Cortex of kidney (tissue), 1 donor: ENCODE measurements at places on chromosomes 6 and 20.

GRCh38 chr6:90468080-90468479 lies 118.8 kb downstream of the MAP3K7 start:
- no peak for DNase-seq

DNA sequence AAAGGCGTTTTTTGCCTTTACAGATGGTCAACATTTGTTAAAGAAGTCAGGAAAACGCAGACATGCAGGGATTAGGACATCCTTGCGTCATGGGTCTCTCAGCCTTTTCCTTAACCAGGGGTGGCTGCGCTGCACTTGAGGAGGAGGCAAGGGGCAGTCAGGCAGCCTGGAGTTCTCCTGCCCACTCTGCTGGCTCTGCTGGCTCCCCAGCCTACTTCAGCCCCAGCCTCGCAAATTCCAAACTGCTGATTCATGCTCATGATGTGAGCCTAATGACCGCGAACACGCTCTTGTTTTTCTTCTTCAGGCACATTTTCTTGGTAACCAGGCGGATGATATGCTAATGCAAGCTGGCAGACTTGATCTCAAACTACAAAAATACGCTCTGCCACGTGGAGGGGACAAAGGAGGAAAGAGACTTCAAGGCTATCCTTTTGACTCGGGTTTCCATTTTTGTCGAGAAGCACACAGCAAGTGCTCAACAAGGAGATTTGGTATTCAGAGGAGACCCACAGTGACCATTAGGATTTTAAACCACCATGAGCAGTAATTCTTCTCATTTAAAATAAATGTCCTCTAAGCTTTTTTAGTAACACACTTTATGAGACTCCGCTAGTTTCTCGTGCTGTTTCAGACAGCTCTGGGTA lies 290.3 kb upstream of the STXBP5 start:
- no peak for DNase-seq

DNA sequence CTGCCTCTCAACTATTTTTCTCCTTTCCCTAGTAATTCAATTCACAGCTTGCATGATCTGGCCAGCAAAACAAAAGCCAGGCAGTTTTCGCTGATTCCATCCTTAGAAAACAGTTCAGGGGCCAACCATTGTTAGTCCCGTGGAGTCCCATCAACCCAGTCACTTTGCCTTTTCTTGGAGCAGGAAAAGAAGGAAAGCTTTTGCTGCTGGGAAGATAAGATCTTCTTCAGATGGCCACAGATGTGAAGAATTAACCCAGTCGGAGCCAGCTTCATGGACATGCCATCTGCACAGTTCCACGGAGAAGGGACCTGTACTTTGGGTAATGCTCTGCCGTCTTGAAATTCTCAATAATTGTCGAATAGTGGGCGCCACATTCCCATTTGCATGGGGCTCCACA lies 76.9 kb upstream of the TSHZ2 start:
- no peak for DNase-seq

DNA sequence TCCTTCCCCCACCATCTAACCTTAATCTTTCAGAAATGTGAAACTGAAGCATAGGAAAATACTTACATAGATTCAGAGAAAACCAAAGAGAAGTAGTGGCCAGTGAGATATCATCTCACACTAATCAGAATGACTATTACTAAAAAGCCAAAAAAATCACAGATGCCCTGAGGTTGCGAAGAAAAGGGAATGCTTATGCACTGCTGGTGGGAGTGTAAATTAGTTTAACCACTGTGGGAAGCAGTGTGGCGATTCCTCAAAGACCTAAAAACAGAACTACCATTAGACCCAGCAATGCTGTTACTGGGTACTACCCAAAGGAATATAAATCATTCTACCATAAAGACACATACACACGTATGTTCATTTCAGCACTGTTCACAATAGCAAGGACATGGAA lies 9.2 kb upstream of the PREX1 start:
- no peak for DNase-seq

DNA sequence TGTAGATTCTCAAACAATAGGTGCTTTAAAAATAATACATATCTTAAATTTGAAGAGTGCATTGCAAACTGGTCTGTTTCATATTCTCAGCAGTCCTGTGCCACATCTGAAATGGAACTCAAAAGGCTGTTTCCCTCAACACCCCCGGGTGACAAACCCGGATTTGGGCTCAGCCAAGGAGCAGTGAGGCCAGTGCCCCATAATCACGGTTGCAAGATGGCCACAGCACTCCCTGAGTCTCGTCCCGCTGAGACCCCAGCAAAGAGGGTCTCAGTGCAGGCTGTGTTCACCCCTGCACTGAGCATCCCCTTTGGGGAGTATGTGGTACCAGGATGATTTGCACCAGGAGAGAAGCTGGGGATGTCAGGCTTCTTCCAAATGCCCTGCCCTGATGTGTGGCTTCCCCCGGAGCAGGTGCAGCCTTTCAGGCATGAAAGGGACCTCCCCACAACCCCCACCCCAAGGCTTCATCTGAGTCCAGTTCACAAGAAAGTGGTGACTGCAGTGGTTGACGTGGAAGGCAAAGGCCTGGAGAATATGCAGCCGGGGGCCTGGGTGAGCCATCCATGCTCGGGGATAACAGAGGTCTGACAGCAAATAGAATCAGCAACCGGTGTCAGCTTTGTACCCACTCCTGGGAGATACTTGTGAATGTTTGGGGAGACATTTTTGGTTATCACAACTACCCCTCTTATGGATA lies 202.9 kb downstream of the SYNDIG1 start:
- DNase-seq, result no peak

DNA sequence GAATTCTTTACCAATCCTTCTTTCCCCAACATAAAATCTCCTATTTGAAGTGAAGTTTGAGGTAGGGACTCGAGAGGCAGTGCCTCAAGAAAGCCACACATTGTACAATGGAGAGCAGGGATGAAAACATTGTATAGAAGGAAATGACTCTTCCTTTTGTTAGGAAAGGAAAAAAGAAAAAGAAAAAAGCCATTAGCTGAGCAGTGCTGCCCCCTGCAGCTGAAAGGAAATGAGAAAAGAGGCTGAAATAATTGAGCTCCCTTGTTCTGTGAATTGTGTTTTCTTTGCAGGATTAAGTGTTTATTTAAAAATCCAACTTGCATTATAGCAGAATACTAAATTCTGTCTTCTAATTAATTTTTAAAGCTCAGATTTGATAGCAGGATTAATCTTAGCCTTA lies 162.9 kb upstream of the SASH1 start:
- no peak for DNase-seq

DNA sequence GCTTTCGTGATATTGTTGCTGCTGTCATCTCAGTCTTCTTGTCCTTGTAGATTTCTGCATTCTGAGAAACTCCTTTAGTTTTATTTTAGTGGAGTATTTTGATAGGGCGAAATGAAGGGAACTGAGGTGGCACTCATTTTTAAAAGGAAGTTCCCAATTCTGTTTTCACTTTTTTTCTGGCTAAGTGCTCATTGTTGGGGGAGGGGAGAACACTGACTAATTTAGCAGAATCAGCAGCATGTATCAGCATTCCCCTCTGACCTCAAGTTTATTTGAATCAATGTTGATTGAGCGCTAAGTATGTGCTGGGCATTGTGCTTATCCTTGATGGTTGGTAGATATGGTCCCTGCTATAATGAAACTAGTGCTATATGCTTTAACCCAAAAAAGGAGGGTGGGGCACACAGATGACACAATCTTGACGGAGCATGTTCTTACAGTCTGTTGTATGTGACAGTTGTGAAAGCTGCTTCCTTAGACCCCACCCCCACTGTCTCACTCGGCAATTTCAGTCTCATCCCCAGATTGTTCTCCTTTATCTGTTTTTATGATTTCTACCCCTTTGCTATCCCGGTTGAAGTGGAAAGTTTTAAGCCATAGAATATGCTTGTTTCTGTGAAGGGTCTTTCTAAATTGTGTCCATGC lies 262.4 kb downstream of the SOX4 start:
- no peak for DNase-seq

DNA sequence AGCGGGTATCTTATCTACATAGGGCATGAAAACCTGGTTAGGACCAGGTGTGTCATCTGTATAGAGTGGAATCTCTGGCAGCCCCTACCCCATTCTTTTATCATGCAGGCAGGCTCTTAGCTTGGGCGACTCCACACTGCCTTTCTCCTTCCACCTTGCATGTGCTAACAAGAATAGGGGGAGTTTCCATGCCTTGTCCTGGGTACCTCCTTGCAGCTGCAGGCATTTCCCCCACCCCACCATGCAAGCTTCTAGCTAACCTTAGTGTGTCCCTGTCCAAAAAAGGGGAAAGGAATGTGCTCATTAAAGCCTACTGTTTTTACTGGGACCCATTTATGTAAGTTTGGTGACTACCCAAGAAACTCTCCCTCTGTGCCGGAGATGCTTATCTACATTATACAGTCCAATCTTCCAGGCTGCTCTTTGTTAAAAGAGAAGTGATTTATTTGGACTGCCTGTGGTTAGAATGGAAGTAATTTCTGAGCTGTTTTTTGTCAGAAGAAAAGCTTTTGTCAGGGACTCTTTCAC lies 10.5 kb upstream of the CEP43 start:
- no peak for DNase-seq

GRCh38 chr6:158687506-158687905 lies 37.7 kb downstream of the SYTL3 start:
- no peak for DNase-seq

DNA sequence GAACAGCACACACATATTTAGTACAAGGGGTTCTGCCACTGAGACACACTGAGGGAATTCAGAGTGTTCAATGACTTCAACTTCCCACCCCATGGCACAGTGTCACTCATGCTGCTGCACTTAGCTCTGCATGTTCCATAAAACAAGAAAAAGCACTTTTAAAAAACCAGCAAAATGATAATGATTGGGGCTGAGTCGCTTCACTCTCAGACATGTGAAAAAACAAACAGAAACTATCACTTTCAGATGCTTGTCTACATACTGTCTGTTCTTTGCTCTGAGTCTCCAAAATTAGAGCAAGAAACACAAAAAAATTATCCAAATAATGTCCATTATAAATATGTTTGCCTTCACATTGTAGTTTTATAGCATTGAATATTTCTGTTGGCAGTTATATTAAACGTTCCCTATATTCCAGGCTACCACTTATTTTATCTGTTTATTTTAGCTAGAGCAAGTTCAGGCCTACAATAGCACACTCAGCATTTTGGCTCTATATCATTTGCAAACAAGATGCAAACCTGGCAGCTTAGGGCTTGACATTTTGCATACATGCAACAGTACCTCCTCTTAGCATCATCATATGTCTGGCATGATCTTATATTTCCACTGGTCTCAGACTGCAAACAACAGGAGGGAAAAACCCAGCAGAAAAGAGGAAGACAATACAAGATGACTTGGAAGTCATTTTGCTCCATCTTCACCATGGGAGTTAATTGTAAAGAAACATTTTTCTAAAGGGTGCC lies 398.8 kb downstream of the HACE1 start:
- DNase-seq, result no peak
